ENCODE measurements at places on chromosomes 11 and 22.
A peak's percentile ranks its signal among the peaks of the same experiment; 100 is the strongest.

GRCh38 chr11:14384338-14384737 lies 25.4 kb upstream of the RRAS2 start:
- DNase-seq, result no peak

GRCh38 chr11:34358728-34359547 lies 1.1 kb upstream of the ABTB2 start:
- DNase-seq, result peak; percentile 19

DNA sequence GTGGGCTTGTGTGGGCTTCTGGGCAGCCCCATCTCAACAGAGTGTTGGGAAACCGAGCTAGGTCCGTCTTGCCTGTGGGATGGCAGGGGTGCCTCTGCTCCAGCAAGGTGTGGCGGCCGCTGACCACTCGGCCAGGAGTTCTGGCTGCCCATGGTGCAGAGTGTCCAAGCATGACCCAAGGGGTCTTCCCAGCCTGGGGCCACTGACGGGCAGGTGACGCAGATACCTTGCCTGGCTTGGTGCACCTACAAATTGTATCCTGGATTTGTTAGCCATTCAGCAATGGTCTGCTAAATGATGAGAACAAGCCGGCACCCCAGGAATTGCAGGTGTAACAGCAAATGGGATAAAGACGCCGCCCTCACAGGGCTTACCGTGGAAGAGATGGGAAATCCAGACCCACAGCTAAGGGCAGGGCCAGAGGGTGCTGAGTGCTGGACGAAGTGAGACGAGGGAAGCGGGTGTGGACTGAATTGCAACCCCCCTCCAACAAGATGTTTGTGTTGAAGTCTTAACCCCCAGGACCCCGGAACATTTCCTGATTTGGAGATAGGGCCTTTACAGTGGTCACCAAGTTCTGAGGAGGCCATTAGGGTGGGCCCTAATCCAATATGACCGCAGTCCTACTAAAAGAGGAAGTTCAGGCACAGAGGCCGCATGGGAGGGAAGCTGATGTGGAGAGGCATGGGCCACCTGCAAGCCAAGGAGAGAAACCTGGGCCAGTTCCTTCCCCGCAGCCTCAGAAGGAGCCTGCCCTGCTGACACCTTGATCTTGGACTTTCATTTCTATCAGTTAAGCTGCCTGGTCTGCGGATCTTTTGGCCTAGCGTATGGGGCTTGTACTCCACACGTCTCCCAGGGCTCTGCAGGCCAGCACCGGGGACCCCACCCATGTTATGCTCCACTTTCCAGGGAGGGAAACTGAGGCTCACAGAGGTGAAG lies 45.2 kb upstream of the LINC01488 start:
- no peak for DNase-seq

DNA sequence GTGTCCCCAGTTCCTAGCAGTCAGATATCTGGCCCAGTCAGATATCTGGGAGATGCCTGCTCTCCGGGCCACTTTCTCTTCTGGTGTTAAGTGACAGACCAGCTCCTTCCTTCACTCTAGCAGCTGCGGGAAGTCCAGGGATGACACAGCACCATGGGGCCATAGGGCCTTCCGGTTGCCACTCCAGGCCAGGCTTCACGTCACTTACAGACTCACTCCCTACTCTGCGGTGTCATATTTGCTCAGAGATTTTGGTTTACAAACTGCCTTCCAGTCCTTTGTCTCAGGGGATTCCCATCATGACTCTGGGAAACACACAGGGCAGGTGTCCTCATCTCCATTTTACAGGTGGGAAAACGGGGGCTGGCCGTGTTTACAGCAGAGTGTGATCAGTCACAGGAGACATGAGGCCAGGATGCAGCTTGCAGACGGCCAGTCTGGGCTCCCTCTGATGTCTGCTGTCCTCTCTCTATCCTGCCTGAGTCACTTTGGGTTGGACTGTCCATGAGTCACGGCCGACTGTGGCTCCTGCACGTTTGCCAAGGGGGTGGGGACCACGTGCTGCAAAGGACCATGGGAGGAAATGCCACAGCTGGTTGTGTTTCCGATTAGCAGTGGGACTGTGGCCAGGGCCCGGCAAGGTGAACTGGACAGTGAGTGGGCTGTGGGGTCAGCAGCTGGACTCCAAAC lies 8.2 kb upstream of the TBC1D22A start:
- DNase-seq, result peak; percentile 65

DNA sequence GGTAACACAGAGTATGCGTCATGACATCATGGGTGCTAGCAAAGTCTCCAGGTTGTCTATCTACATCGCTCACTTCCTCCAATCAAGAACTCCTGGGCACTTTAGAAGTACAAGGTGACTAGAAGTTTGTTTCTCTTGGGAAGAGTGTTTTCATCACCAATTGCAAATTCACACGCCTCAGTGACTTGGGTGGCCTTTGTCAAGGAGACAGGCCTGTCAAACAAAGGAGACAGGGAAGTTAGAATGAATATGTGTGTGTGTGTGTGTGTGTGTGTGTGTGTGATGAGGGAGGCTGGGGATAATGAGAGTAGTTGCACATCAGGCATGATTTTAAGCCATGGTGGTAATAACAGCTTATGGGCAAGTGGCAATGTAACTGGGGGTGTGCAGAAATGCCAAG lies 953.2 kb downstream of the OPCML start:
- no peak for DNase-seq

DNA sequence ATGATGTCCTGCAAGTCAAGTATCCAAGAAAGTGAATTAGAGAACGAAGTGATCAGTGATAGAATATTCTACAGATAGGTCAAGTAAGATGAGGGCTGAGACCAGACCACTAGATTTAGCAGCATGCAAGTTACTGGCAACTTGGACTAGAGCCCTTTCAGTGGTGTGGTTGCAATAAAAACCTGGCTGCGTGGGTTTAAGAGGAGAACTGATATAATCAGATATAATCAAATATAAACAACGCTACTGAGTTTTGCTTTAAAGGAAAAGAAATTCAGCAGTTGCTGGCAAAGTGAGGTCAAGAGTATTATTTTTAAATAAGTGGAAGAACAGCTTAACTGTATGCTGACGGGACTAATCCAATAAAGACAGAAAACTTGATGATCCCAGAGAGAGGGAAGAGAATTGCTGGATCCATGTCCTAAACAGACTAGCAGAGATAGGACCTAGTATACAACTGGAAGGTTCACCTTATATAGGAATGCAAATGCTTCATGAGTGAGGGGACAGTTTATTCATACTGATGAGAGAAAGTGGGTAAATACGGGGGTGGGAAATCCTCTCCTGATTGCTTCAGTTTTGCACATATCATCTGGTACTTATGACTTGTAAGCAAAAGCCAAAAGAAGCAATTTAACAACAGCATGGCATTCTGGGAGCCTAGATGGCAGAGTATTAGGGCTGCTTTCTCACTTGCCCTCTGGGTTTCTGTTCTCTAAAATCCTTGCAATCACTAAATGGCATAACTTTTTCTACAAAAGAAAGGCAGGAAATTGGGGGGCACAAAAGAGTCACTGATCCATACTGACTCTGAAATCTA lies 146.2 kb downstream of the RBFOX2 start:
- no peak for DNase-seq

- no peak for DNase-seq
Observed at GRCh38 chr22:50567721-50568252, 5.1 kb upstream of the SYCE3 start.

DNA sequence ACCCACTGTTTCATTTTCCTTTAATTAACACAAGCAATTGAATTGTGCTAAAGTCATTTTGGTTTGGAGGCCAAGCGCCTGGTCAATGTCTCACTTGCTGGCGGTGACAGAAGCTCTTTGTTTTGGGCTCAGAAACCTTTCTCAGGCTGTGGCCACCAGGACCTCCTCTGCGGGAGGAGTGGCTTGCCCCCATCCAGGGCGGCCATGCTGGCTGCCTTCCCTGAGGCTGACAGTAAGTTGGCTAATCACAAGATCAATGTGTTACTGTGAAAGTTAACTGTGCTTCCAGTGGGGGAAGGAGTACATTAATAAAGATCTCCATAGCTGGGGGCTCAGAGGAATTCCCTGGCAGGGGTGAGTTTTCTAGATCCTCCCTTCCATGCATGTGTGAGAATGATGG lies 1074.5 kb downstream of the NTM start:
- DNase-seq, result no peak

GRCh38 chr11:11020747-11021149 lies 162.9 kb upstream of the ZBED5 start:
- no peak for DNase-seq

GRCh38 chr11:69546735-69547370 lies 65.4 kb downstream of the LINC01488 start:
- no peak for DNase-seq

DNA sequence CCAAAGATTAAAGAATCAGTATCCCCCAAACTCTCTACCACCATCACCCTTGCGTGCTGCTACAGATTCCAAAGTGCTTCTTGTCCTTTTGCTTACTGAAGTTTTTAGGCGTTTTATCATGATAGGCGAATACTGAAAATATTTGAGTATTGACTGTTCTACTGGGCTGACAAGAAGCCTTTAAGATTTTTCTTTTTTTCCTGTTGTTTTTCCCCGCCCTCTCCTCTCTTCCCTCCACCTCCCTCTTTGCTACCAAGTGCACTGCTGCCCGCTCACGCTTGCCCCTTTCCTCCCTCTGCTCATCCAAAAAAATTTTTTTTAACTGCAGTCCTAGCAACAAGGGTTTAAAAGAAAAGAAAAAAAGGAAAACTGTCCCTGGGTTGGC lies 679 bp downstream of the SPCS2 start:
- DNase-seq, result no peak

GRCh38 chr11:112837162-112837826 lies 123.9 kb upstream of the NCAM1 start:
- no peak for DNase-seq

GRCh38 chr22:50613291-50613981 lies 12.8 kb downstream of the MAPK8IP2 start:
- DNase-seq, result no peak

DNA sequence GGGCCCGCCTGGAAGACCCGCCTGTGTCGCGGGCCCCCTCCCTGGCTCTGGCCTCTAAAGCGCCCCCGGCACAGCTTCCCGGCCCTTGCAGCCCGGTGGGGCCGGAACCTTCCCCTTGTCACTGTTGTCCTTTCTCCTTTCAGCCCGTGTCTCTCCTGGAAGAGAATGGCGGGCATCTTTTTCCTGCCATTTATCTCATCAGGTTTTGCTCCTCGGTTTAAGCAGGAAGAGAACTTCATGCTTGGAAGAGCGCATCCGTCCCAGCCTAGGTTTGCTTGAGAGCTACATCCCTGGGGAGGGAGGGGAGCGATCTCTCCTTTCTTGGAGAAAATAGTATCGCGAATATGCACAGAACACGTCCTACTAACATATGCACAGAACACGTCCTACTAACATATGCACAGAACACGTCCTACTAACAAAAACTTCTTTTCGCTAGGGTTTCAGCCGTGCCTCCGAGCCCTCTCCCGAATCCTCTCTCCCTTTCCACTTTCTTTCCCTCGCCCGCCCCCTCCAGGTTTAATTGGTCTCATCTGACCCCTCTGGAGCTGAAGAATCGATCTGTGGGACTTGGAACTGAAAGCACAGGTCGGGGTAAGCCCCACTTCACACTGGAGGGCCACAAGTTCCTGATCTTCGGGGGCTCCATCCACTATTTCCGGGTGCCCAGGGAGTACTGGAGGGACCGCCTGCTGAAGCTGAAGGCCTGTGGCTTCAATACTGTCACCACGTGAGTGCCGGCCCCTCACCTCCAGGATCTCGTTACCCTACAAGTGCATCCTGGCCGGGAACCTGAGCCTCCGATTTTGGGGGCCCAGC lies 1.2 kb downstream of the GLB1L3 start:
- DNase-seq, result no peak

DNA sequence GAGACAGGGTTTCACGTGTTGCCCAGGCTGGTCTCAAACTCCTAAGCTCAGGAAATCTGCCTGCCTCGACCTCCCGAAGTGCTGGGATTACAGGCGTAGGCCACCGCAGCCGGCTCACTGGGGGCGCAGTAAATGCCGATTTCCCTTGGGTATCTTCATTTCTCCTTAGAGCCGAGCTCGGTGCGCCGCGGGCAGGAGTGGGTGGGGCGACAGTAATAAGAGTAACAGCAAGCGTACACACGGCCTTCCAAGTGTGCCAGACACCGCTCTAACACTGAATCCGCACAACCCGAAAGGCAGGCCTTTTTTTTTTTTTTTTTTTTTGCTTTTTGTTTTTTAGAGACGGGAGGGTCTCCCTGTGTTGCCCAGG lies 500 bp upstream of the ADSL start:
- DNase-seq, result no peak

GRCh38 chr11:61880454-61880853 lies 10.9 kb downstream of the FADS3 start:
- DNase-seq, result no peak

GRCh38 chr11:79388201-79388600 lies 52.6 kb downstream of the TENM4 start:
- no peak for DNase-seq

GRCh38 chr11:59647245-59647980 lies 21.4 kb downstream of the PATL1 start:
- DNase-seq, result no peak

- DNase-seq, result no peak
Observed at GRCh38 chr11:59865031-59865430, 1.3 kb downstream of the TCN1 start.

DNA sequence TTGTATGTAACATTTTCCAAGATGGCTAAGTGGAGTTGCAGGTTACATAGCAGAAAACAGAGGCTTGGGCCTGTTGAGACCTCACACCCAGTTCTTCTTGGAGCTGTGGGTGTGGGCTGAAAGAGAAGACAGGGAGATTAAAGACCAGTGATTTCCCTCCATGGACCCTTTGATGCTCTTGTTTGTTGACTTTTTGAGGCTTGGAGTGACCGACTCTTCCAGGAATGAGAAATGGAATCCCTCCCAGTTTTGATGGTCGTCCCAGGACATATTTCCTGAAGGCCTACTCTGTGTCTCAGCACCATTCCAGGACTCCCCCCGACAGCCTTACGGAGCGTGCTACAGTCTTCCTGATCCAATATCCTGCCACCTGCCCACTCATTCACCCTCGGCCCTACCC lies 96.9 kb downstream of the PTPRJ start:
- DNase-seq, result no peak

DNA sequence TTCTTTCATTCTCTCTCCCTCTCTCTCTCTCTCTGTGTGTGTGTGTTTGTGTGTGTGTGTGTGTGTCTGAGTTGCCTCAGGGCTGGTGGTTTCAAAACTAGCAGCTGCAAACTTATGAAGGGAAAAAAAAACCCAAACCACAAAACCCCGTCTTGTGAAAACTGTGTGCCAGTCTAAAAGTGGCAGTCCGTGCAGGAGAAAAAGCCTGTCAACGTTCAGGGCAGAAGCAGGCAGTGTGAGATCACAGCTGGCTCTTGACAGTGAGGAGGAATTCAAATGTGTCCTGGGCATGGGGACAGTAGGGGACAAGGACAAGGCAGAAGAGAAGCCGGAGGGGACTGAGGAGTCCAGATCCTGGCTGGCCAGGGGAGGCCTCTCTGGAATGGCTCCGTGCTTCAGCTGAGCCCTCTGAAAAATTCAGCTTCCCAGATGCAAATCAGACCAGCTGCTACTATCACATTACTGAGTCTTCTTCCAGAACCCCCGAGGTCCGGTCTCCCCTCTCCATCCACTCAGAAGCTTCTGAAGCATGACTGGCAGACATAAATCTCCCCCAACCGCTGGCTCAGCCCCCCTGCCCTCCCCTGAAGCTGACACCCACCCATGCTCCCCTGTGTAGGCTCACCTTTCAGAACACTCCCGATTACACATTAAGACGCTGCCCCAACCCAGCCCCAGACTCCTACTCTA lies 31.9 kb downstream of the FLI1 start:
- peak; percentile 27 for DNase-seq
